ENCODE measurements at places on chromosomes 1 and 21. TPM values are rescaled to one million over a fixed set of nuclear protein-coding genes. Genes with fewer than 3 reads are reported as not detected.
A peak's percentile ranks its signal among the peaks of the same experiment; 100 is the strongest.

The ADORA3 gene
- not detected for total RNA-seq

GRCh38 chr1:8026976-8027747, 1.1 kb upstream of the ERRFI1 start:
- H3K4me3 ChIP-seq, result peak overlapping the region; percentile 89
- H3K27me3 ChIP-seq, result peaks cover 8% of the 10 kb centered on the region
- no peaks in the 10 kb centered on the region for H3K36me3 ChIP-seq
- peak overlapping the region; percentile 95 for H3K27ac ChIP-seq
- H3K4me1 ChIP-seq, result peaks cover 11% of the 10 kb centered on the region

The KCNJ9 gene
- 2.0 TPM for total RNA-seq

GRCh38 chr1:158075078-158075477, 81.6 kb downstream of the KIRREL1 start:
- DNase-seq, result no peak
- H3K4me1 ChIP-seq, result peaks cover 46% of the 10 kb centered on the region
- no peak overlapping the region for H3K4me3 ChIP-seq

GRCh38 chr1:61606448-61607312, 118.3 kb downstream of the TM2D1 start:
- H3K4me1 ChIP-seq, result peaks cover 5% of the 10 kb centered on the region
- H3K4me3 ChIP-seq, result no peak overlapping the region
- no peaks in the 10 kb centered on the region for H3K36me3 ChIP-seq
- no peaks in the 10 kb centered on the region for H3K27me3 ChIP-seq

GRCh38 chr1:151504252-151504651, 6.9 kb upstream of the CGN start:
- peaks cover 2% of the 10 kb centered on the region for H3K27me3 ChIP-seq
- H3K4me3 ChIP-seq, result no peak overlapping the region
- H3K27ac ChIP-seq, result no peak overlapping the region

The PRDM16 gene
- 0.07 TPM for total RNA-seq

- no peak overlapping the region for H3K4me3 ChIP-seq
- no peak overlapping the region for H3K27ac ChIP-seq
- H3K36me3 ChIP-seq, result peaks cover 3% of the 10 kb centered on the region
- H3K27me3 ChIP-seq, result peaks cover 4% of the 10 kb centered on the region
Measured at GRCh38 chr1:197633447-197634078, 141.7 kb downstream of the DENND1B start.

The CR1L gene
- not detected for total RNA-seq

GRCh38 chr1:197356723-197357533, 88.9 kb downstream of the CRB1 start:
- H3K36me3 ChIP-seq, result no peaks in the 10 kb centered on the region
- peak; percentile 33 for DNase-seq
- H3K4me1 ChIP-seq, result no peaks in the 10 kb centered on the region
- no peak overlapping the region for H3K4me3 ChIP-seq

DNA sequence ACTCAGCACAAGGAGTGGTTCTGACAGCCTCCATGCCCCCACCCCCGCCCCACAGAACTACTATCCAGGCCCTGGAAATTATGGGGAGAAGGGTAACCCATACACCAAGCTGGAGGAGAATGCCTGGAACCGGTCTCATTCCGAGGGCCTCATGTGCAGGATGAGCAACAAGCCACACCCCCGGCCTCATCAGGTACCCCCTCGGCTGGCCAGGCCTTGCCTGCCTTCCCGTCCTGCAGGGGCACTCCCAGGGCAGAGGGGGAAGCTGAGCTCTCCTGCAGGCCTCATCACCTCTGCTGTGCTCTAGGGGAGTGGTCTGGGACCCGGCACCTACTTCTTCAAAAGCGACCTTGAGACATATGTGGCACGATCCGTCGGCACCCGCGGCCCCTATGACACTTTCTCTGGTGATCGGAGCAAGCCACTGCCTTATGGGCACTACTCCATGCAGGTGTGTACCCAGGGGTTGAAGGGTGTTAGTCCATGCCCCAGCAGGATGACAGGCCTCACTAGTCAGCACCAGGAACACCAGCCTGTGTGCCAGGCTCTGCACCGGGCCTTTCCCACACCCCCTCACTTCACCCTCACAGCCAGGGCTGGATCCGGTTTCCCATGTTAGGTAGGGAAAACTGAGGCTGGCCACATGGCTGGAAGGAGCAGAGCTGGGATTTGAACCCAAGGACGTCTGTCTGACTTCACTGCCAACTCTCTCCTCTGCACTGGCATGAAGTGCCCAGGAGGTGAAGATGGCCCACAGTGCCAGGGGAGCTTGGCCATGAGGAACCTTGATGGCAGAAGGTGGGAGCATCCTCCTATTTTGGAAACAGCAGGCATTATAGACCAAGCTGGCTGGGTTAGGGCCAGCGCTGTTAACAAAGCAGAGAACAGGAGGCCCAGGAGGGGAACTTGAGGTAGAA, 10.9 kb upstream of the TTC22 start:
- no peak overlapping the region for H3K27ac ChIP-seq
- H3K4me1 ChIP-seq, result peaks cover 4% of the 10 kb centered on the region
- H3K4me3 ChIP-seq, result no peak overlapping the region
- no peaks in the 10 kb centered on the region for H3K36me3 ChIP-seq
- peaks cover 2% of the 10 kb centered on the region for H3K27me3 ChIP-seq

DNA sequence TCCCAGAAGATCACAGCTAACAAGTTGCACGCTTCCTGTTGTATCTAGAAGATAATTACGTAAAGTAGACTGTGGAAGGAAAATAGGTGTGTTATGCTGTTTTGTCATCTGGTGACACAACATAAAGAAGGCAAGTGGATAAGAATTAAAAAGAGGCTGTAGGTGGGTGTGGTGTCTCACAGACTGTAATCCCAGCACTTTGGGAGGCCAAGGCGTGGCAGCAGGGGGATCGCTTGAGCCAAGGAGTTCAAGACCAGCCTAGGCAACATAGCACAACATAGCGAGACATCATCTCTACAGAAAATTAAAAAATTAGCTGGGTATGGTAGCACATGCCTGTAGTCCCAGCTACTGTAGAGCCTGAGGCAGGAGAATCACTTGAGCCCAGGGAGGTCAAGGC, 17.9 kb upstream of the ZNF281 start:
- H3K27ac ChIP-seq, result no peak overlapping the region
- DNase-seq, result no peak
- no peaks in the 10 kb centered on the region for H3K36me3 ChIP-seq
- no peaks in the 10 kb centered on the region for H3K4me1 ChIP-seq
- no peak overlapping the region for H3K4me3 ChIP-seq

GRCh38 chr1:220226752-220227151, 45.5 kb downstream of the RAB3GAP2 start:
- H3K27ac ChIP-seq, result no peak overlapping the region
- no peaks in the 10 kb centered on the region for H3K36me3 ChIP-seq
- H3K27me3 ChIP-seq, result no peaks in the 10 kb centered on the region
- DNase-seq, result no peak
- peaks cover 6% of the 10 kb centered on the region for H3K4me1 ChIP-seq

The CDA gene
- not detected for total RNA-seq

DNA sequence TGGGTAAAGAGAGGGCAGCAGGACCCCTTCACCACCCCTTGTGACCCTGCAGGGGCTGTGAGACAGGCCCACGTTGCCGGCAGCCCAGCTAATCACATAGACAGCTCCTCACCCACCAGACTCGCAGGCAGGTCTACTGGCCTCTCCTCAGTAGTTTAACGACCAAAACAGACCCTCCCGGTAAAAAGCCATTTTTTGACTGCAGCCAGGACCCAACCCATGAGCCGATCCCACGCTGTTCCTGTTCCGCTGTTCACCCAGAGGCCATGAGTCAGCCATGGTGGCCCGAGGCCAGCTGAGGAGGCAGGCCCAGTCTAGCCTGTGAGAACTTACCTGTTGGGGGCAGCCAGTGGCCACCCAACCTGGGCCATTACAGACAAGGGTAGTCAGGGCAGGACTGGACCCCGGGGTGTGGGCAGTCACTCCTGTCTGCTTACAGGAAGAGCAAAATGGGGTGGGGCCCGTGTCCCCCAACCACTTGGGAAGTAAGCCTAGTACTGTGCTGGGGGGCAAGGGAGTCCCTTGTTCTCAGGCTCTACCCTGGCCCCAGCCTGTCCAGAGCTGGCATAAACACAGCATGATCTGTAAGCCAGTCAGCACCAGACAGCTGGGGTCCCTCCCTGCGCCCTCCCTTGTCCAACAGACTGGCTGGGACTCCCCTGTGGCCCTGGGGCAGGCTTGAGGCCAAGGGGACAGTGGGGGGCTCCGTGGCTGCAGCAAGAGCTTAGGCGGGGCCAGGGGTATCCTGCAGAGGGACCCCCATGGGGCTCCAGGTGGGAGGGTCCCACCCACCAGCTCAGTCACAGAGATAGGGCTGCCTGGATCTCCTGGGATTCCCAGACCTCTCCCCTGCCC, 61.9 kb downstream of the WNT9A start:
- no peak overlapping the region for H3K27ac ChIP-seq
- H3K27me3 ChIP-seq, result peaks cover 2% of the 10 kb centered on the region
- no peaks in the 10 kb centered on the region for H3K36me3 ChIP-seq
- peaks cover 2% of the 10 kb centered on the region for H3K4me1 ChIP-seq
- no peak overlapping the region for H3K4me3 ChIP-seq

The HHIPL2 gene
- total RNA-seq, result not detected

- H3K27me3 ChIP-seq, result peaks cover 3% of the 10 kb centered on the region
- peak; percentile 33 for DNase-seq
- no peak overlapping the region for H3K27ac ChIP-seq
- H3K36me3 ChIP-seq, result no peaks in the 10 kb centered on the region
- H3K4me1 ChIP-seq, result no peaks in the 10 kb centered on the region
- no peak overlapping the region for H3K4me3 ChIP-seq
Measured at GRCh38 chr1:33654267-33654834, 181.9 kb downstream of the ZSCAN20 start.

GRCh38 chr1:61344696-61345095, 262.3 kb downstream of the NFIA start:
- no peak overlapping the region for H3K4me3 ChIP-seq
- no peak for DNase-seq
- peaks cover 8% of the 10 kb centered on the region for H3K4me1 ChIP-seq
- H3K36me3 ChIP-seq, result no peaks in the 10 kb centered on the region
- H3K27me3 ChIP-seq, result peaks cover 3% of the 10 kb centered on the region

DNA sequence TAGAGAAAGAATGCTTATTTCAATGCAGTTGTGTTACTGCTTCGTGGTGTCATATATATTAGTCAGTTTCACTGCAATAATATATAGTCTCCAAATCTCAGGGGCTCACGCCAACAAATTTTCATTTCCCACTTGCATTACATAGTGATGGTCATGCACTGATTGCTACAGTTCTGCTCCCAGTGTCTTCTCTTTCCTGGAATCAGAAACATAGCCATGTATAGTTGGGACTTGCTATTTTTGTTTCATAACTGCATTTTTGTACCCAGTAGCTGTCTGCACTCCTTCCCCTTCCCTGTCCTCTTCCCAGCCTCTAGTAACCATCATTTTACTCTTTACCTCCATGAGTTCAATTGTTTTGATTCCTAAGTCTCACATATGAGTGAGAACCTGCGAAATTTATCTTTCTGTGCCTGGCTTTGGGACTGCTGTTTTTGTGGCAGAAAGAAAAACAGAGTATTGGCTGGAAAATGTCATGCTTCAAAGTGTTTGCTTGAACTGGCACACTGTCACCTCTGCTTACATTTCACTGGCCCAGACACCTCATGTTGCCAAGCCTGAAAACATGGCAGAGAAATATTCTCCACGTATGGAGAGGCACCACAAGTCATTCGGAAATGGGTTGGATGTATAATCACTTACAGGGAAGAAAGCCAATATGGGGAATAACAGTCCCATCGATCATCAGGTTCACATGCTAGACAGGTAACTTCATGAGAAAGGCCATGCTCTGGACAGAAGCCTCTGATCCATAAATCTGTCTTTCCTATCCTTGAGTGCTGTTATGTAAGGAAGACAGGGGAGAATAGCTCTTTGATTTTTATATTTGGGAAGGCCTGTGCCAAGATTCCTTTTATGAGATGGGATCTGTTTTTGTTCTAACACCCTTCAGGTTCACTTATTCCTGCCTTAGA, 60.4 kb upstream of the BACH1 start:
- no peaks in the 10 kb centered on the region for H3K27me3 ChIP-seq
- H3K36me3 ChIP-seq, result no peaks in the 10 kb centered on the region
- no peak overlapping the region for H3K27ac ChIP-seq
- no peak overlapping the region for H3K4me3 ChIP-seq
- no peak for DNase-seq
- no peaks in the 10 kb centered on the region for H3K4me1 ChIP-seq

- H3K27ac ChIP-seq, result no peak overlapping the region
- H3K4me3 ChIP-seq, result peak overlapping the region; percentile 32
Measured at GRCh38 chr1:53583868-53584776, 124.9 kb downstream of the DMRTB1 start.

DNA sequence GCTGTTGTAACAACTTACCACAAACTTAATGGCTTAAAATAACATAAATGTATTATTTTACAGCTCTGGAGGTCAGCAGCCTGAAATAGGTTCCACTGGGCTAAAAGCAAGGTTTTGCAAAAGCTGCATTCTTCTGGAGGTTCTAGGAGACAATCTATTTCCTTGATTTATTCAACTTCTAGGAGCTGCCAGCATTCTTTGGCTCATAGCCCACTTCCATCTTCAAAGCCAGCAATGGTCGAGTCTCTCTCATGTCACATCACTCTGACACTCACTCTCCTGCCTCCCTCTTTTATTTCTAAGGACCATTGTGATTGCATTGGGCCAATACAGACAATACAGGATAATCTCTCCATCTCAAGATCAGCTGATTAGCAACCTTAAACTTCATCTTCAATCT, 15.1 kb upstream of the FOXJ3 start:
- no peak for DNase-seq
- H3K27ac ChIP-seq, result no peak overlapping the region
- H3K27me3 ChIP-seq, result peaks cover 2% of the 10 kb centered on the region
- H3K36me3 ChIP-seq, result no peaks in the 10 kb centered on the region
- H3K4me1 ChIP-seq, result peaks cover 4% of the 10 kb centered on the region

The CSF3R gene
- total RNA-seq, result not detected

DNA sequence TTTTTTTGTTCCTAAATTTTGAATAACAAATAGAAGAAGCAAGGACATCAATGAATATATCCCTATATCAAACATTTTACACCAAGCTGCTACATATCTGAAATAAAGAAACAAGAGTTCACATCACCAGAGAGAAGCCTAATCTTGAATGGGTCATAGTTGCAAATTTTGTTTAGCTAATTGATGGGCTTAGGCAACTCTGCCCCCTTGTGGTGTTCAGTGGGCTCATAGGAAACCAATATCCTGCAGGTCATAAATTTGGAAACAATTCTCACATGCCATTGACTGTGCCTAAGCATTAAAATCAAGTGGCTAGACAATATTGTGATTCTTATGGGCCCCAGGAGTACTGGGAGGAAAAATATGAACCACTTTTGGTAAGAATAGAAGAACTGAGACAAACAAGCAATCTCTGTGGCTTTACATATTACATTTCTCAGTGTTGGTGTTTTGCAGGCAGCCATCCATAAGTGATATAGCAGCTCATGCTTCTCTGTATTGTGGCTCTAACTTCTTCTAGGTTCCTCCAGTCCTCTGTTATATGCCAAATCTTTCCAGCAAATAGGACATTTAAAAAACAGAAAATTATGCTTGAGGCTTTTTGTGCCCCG, 1262.8 kb upstream of the PRMT6 start:
- no peaks in the 10 kb centered on the region for H3K4me1 ChIP-seq
- H3K4me3 ChIP-seq, result no peak overlapping the region
- H3K27ac ChIP-seq, result no peak overlapping the region
- H3K27me3 ChIP-seq, result peaks cover 2% of the 10 kb centered on the region
- peak; percentile 73 for DNase-seq

The ANGPTL3 gene
- not detected for total RNA-seq

GRCh38 chr1:209324901-209325871, 258.3 kb upstream of the CAMK1G start:
- no peak overlapping the region for H3K4me3 ChIP-seq
- H3K27me3 ChIP-seq, result no peaks in the 10 kb centered on the region
- no peak for DNase-seq
- H3K36me3 ChIP-seq, result peaks cover 5% of the 10 kb centered on the region
- no peak overlapping the region for H3K27ac ChIP-seq
